ENCODE measurements at places on chromosomes 11 and 22.

DNA sequence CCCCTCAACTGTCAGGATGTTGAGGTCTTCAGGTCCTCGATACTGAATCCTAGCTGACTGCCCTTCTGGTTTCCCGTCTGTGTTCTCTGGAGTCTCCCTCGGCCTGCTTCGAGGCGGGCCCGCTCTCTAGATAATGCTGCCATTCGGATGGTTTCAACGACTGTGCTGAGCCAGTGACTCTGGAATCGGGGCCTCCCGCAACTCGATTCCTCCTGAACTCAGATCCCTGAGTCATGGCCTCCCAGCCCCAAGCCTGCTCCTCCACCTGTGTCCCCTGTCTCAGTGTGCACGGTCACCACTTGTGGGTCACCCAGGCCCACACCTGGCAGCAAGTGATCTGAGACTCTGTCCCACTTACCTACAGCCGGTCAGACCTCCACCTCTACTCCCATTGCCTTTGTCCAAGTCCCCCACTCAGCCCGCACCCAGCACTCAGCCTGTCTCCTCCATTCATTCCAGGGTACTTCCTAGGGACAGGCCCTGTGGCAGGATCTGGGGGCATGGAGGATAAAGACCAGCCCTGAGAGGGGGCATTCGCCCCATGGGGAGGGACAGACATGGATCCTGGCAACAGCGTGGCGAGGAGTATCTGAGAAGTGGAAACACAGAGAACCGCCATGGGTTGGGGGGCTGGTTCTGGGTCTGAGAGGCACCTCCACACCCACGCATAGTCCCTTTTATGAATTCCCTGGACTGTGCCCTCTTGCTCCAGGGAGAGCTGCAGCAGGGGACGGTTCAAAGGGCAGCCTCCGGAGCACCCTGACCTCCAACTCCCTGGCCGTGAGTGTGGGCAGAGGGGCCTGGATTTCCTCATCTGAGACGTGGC, 14.3 kb downstream of the MPST start:
- no peak for DNase-seq

DNA sequence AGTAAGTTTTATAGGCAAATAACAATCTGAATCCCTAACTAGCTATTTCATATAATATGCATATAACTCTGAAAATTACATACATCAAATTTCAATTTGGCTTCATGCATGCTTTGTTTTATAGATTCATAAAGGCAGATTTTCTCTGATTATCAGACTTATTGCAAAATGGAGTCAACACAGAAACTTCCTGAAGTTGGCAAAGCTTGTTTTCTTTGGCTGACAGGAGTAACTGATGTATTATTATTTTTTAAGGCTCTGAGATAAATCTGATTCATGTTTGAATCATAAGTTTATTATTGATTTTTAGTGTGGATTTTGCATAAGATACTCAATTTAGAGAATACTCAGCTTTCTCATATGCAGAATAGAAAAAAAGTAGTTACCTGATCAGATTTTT, 356.3 kb upstream of the CCDC90B start:
- DNase-seq: no peak

GRCh38 chr11:72250661-72251464, 6.9 kb upstream of the PHOX2A start:
- DNase-seq: no peak

DNA sequence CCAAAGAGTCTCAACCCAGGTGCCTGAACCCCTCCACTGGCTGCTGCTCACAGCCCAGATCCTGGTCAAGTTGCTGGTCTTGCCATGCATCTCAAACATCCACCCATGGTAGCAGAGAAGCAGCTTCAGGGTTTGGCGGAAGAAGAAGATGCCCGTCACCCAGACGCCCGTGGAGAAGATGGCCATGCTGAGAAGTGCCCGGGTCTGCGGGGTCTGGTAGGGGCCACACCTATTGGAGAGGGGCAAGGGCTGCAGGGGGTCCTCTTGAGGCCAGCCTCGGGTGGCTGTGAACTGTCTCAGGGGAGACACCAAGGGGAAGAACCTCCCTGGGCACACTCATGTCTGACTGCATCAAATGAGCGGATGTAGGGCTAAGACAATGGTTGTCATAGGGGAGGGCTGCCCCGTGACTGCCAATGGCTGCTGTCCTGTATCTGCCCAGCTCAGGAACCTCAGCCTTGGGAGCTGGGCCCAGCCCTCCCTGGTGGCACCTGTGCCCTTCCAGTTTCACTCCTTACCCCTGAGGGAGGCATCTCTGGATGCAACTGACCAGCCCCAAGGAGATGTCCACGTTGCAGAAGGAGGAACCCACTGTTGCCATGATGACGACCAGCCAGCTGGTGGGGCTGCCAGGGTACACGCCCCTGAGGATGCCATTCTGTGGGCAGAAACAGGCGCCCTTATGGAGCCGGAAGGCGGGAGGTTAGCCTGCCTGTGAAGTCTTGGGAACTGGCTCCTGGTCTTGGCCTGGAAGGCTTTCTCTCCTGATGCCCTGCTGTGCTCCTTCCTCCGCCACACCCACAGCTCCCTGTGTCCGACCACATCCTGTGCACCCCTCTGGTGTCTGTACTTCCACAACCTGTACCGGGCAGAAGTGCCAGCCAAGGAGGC, 1.2 kb downstream of the CPT1B start:
- DNase-seq: no peak

GRCh38 chr11:34631737-34632104, 10.8 kb downstream of the EHF start:
- DNase-seq: no peak

GRCh38 chr11:96230686-96231085, 112.3 kb downstream of the MAML2 start:
- no peak for DNase-seq

GRCh38 chr11:71476031-71476430, 23.0 kb downstream of the NADSYN1 start:
- DNase-seq: no peak
